Gastrocnemius medialis (tissue), 4 donors: ENCODE measurements at places on chromosomes 7 and 10. TPM values are rescaled to one million over a fixed set of nuclear protein-coding genes. Genes with fewer than 3 reads are reported as not detected.
A peak's percentile ranks its signal among the peaks of the same experiment; 100 is the strongest.

DNA sequence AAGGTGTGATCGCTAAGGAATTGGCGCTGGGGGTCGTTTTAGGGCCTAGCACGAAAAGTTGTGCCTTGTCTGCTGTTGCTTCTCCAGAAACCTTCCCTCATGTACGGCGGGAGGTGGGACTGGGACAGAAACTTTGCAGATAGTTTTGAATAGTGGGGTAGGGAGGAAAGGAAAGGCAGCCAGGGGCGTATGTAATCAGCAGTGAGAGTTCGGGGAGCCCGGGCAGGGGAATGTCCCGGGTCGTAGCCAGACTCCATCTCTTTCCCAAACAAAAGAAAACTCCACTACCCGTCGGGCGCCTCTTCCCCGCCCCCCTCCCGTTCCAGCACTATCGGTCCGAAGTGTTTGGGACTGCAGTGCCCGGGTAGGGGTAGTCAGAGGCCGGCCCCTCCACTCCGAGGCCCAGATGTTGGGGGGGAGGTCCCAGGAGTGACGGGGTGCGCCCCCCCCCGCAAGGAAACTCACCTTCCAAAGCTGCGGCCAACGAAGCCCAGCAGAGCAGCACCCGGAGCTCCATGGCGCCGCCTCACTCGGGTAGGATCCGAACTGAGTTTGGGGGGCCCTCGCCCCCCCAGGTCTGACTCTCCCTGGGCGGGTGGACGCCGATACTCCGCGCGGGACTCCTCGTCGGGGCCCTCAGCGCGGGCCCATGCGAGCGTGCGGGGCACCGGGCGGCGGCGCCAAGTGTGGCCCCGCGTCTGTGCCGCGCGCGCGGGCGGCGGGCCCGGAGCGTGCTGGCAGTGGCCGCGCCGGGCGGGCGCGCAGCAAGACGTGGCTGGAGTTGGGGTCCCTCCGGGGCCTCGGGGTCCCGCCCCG lies 601 bp downstream of the EPHB4 start:
- peaks cover 19% of the 10 kb centered on the region for H3K27me3 ChIP-seq
- H3K4me3 ChIP-seq, result peak overlapping the region; percentile 57
- H3K27ac ChIP-seq, result peak overlapping the region; percentile 24
- H3K36me3 ChIP-seq, result no peaks in the 10 kb centered on the region
- DNase-seq, result no peak

DNA sequence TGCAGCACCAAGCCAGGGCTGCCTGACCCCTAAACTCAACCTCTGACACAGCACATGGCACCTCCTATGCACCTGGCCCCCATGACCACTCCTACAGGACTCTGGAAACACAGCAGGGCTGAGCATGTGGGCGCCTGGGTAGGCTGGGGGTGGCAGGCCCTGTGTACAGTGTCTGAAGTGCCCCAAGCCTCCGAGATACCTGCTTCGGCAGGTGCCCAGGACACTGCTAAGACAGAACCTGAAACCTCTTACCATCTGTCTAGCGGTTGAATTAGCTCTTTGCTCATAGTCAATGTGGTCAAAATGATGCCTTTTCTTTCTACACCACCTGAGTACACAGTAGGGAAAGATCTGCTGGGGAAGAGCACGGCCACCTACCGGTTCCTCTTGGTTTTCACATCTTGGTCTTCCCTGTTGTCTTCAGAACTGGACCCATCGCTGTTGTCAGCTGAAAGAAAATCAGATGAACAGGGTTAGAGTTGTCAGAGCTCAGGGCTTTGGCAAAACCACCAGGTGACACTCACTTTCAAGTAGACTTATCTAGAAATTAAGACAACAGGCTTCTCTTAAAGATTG lies 177.4 kb downstream of the TCERG1L start:
- H3K27me3 ChIP-seq, result no peaks in the 10 kb centered on the region
- no peak overlapping the region for H3K27ac ChIP-seq
- no peaks in the 10 kb centered on the region for H3K36me3 ChIP-seq
- DNase-seq, result no peak

The CALHM1 gene
- not detected for total RNA-seq

The IQUB gene
- total RNA-seq, result 0.15 TPM

DNA sequence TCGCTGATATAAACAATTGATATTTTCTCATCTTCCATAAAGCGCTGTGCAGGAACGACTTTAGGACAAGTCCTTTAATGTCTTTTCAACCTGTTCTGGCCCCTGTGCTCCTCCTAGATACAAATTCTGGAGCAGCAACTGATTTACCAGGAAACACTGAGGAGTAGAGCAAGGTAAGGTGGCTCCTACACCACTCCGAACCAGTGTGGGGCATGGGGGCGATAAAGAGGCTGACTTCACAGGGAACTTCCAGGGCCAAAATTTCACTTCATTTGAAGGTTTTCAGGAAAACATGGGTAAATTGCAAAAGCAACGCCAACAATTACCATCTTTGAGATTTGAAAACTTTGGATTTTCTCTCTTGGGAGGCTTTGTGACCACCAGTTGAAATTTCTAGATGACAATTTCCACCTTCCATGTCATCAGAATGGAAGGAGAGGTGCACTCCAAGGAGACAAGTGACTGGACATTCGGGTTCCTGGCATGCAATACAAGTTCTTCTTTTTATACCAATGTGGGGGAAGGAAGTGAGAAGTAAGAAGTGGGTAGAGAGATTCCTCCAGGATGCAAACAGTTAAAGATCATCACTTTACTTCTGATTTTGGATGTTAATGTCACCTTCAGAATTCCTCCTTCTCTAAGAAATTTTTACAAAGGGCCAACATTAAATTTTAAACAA lies 118.5 kb downstream of the FAM107B start:
- H3K4me3 ChIP-seq, result no peak overlapping the region
- no peak for DNase-seq
- no peaks in the 10 kb centered on the region for H3K27me3 ChIP-seq
- no peaks in the 10 kb centered on the region for H3K36me3 ChIP-seq

The LOXL4 gene
- 1.6 TPM for total RNA-seq
